Activated T-helper 17 cell treated with anti-CD3 and anti-CD28 coated beads, Interleukin-2, amount 50 U/mL, for 72 hours (primary cell): ENCODE measurements at places on chromosomes 16 and 17. TPM values are rescaled to one million over a fixed set of nuclear protein-coding genes. Genes with fewer than 3 reads are reported as not detected.

DNA sequence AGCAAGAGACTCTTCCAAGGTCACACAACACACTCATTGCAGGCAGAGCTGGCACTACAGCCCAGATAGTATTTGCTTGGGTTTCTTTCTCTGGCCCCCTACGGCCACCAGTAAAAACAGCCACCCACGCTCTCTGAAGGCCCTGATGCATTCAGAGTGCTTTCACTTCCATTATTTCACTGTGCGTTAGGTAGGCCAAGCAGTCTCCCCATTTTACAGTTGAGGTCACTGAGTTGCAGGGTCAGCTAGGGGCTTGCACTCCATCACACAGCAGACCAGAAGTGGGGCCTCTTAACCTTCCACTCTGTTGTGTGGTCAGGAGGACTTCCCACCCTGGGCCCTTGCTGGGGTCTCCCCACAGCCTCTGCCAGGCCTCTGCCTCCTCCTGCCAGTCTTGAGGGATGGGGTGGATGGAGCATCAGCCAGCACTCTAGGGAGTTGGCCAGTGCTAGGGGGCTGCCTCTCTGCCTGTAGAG, 2.5 kb downstream of the TBX21 start:
- peaks cover 12% of the 10 kb centered on the region for H3K4me1 ChIP-seq
- H3K27me3 ChIP-seq = no peaks in the 10 kb centered on the region
- H3K4me3 ChIP-seq = peak overlapping the region; percentile 95
- peak; percentile 47 for ATAC-seq

GRCh38 chr17:38578229-38579082, 27.3 kb downstream of the SRCIN1 start:
- H3K36me3 ChIP-seq = peaks cover 5% of the 10 kb centered on the region
- no peaks in the 10 kb centered on the region for H3K4me1 ChIP-seq
- peaks cover 58% of the 10 kb centered on the region for H3K27me3 ChIP-seq
- no peak overlapping the region for H3K27ac ChIP-seq
- no peak overlapping the region for H3K4me3 ChIP-seq
- peak; percentile 23 for ATAC-seq

DNA sequence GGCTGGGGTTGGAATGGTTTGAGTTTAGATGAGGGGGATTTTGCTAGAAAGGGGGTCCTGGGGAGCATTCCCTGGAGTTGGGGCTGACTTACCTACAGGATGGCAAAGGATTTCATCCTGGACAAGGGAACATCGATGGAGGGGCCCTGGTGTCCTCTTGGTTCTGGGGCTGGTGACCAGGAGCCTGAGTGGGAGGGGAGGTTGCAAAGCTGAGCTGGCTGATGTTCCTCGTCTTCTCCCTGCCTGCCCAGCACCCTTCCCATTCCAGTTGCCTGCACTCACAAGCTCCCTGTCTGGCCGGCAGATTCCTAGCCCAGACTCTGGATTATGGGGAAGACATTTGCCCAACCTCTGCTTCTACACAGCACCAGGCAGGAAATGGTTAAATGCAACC, 37.2 kb downstream of the ITGAE start:
- no peak for ATAC-seq
- H3K4me1 ChIP-seq = peaks cover 41% of the 10 kb centered on the region
- peak overlapping the region; percentile 74 for H3K4me3 ChIP-seq
- H3K27ac ChIP-seq = peak overlapping the region; percentile 92
- H3K36me3 ChIP-seq = peaks cover 6% of the 10 kb centered on the region

GRCh38 chr17:8857919-8858318, 9.6 kb downstream of the PIK3R6 start:
- peak overlapping the region; percentile 85 for H3K27ac ChIP-seq
- peak overlapping the region; percentile 53 for H3K4me3 ChIP-seq
- peak; percentile 72 for ATAC-seq

- H3K36me3 ChIP-seq = no peaks in the 10 kb centered on the region
- H3K27me3 ChIP-seq = peaks cover 4% of the 10 kb centered on the region
- H3K4me1 ChIP-seq = no peaks in the 10 kb centered on the region
- H3K27ac ChIP-seq = no peak overlapping the region
- no peak overlapping the region for H3K4me3 ChIP-seq
Measured at GRCh38 chr17:69820876-69821473, 254.1 kb upstream of the KCNJ16 start.

DNA sequence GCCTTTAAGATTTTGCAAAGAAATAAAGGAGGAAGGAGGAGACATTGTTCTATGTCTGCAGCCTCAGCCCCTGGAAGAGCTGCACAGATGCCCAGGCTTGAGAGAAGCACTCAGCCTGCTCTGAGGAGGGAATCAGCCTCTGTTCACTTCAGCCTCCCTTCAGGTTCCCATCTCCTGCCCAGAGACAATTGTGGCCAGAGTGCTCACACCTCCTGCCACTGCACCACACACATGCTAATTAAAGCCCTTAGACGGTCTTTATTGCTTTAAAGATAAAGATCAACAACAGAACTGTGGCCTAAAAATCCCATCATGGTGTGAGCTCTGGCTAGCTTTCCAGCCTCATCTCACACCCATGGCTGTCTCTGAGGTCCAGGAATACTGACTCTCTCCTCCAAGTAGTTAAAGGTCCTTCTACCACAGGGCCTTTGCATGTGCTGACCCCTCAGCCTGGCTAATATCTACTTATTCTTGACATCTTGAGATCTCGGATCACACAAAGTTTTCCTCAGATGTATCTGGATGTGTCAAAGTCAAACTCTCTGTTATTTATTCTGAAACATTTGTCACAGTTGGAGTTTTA, 33.8 kb downstream of the CHD9NB start:
- ATAC-seq = no peak
- H3K4me3 ChIP-seq = no peak overlapping the region
- peaks cover 2% of the 10 kb centered on the region for H3K4me1 ChIP-seq
- no peaks in the 10 kb centered on the region for H3K36me3 ChIP-seq
- H3K27me3 ChIP-seq = peaks cover 14% of the 10 kb centered on the region

DNA sequence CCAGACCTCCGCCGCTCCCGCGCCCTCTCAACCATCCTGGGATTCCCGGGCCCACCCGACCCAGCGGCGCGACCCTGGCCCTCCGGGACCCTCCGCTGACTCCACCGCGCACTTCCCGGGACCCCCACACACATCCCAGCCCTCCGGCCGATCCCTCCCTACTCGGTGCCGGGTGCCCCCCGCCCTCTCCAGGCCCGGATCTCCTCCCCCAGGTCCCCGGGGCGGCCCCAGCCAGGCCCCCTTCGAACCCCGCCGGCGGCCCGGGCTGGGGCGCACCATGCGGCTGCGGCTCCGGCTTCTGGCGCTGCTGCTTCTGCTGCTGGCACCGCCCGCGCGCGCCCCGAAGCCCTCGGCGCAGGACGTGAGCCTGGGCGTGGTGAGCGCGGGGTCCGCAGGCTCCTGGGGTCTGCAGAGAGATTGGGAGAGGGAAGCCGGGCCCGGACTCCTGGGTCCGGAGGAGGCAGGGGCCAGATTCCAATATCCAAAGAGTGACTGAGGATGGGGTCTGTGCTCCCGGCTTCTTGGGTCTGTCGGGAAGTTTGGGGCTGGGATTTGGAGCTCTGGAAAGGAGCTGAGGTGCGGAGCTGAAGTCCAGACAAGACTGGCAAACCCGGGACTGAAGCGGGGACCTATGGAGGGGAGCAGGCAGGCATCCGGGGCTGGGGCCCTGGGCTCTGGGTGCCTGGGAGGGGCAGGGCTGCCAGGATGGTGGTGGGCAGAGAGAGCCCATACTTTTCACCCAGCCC, 453 bp downstream of the MMP25 start:
- peak; percentile 16 for ATAC-seq
- H3K4me1 ChIP-seq = no peaks in the 10 kb centered on the region
- no peak overlapping the region for H3K27ac ChIP-seq
- peaks cover 22% of the 10 kb centered on the region for H3K27me3 ChIP-seq
- H3K36me3 ChIP-seq = peaks cover 12% of the 10 kb centered on the region

- peaks cover 6% of the 10 kb centered on the region for H3K27me3 ChIP-seq
- H3K27ac ChIP-seq = no peak overlapping the region
- H3K36me3 ChIP-seq = no peaks in the 10 kb centered on the region
Measured at GRCh38 chr16:56102183-56102686, 89.1 kb upstream of the GNAO1 start.

DNA sequence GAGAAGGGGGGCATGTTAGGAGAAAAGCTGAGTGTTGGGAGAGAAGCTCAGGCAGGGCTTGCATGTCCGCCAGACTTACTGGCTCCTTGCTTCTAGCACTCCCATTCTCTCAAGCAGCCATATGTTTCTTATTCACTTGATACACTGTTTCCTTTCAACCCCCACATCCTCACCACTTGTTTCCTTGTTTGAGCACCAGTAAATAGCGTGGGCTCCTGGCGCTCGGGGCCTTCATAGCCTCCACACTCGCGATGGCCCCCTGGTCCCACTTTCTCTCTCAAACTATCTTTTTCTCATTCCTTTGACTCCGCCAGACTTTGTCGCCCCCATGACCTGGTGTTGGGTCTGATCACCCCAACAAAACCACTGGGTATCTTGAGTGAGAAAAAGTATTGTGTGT, 16.6 kb downstream of the ATP5PD start:
- no peaks in the 10 kb centered on the region for H3K27me3 ChIP-seq
- ATAC-seq = no peak
- peaks cover 19% of the 10 kb centered on the region for H3K36me3 ChIP-seq
- peaks cover 32% of the 10 kb centered on the region for H3K4me1 ChIP-seq

- no peaks in the 10 kb centered on the region for H3K36me3 ChIP-seq
- no peak overlapping the region for H3K4me3 ChIP-seq
- H3K27ac ChIP-seq = no peak overlapping the region
- H3K27me3 ChIP-seq = peaks cover 30% of the 10 kb centered on the region
Measured at GRCh38 chr17:15271741-15272140, 6.6 kb upstream of the PMP22 start.

DNA sequence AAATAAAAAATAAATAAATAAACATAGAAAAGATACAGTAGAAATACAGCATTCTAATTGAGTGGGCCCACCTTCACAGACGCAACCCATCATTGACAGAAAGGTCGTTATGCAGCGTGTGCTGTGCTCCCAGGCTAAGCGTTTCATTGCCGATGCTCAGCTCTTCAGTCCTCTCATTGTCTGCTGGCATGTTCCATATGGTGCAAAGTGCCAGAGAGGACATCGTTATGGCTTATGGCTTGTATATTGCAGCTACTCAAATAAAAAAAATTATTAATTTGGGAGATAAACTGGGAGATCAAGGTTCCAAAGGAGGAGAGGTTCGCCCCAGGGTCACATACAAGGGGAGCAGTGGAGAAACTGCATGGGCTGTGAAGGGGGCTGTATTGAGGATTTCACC, 11.3 kb upstream of the UBALD2 start:
- no peaks in the 10 kb centered on the region for H3K36me3 ChIP-seq
- no peak overlapping the region for H3K27ac ChIP-seq
- H3K27me3 ChIP-seq = no peaks in the 10 kb centered on the region
- H3K4me3 ChIP-seq = no peak overlapping the region
- ATAC-seq = no peak

- H3K4me3 ChIP-seq = peak overlapping the region; percentile 57
- peak overlapping the region; percentile 43 for H3K27ac ChIP-seq
- peak; percentile 58 for ATAC-seq
- H3K4me1 ChIP-seq = peaks cover 5% of the 10 kb centered on the region
- peaks cover 21% of the 10 kb centered on the region for H3K36me3 ChIP-seq
Measured at GRCh38 chr17:81393684-81394376, 1.4 kb upstream of the BAHCC1 start.

- H3K36me3 ChIP-seq = no peaks in the 10 kb centered on the region
- H3K4me3 ChIP-seq = peak overlapping the region; percentile 64
- H3K27ac ChIP-seq = peak overlapping the region; percentile 79
- H3K4me1 ChIP-seq = peaks cover 13% of the 10 kb centered on the region
Measured at GRCh38 chr16:53664724-53665345, 38.8 kb downstream of the RPGRIP1L start.

GRCh38 chr16:534135-534534, 6.6 kb downstream of the CAPN15 start:
- no peak for ATAC-seq
- no peaks in the 10 kb centered on the region for H3K27me3 ChIP-seq
- no peaks in the 10 kb centered on the region for H3K4me1 ChIP-seq

DNA sequence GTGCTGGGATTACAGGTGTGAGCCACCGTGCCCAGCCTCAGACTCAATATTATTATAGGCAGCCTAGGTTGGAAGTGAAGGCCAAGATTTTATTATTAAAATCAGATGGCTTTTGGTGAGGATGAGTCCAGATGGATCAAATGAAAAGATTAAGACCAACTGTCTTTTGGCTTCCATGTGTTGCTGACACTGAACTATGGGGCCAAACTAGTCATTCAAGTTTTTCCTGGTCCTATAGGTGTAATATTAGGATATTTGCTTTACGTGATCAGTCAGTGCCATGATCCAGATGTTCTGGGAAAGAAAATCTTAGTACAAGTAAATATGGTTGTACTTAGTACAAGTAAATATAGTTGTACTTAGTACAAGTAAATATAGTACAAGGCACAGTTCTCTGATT, 140.6 kb downstream of the MAP2K6 start:
- no peak for ATAC-seq
- H3K36me3 ChIP-seq = peaks cover 5% of the 10 kb centered on the region
- no peaks in the 10 kb centered on the region for H3K4me1 ChIP-seq
- H3K27ac ChIP-seq = no peak overlapping the region
- no peak overlapping the region for H3K4me3 ChIP-seq
- H3K27me3 ChIP-seq = no peaks in the 10 kb centered on the region

DNA sequence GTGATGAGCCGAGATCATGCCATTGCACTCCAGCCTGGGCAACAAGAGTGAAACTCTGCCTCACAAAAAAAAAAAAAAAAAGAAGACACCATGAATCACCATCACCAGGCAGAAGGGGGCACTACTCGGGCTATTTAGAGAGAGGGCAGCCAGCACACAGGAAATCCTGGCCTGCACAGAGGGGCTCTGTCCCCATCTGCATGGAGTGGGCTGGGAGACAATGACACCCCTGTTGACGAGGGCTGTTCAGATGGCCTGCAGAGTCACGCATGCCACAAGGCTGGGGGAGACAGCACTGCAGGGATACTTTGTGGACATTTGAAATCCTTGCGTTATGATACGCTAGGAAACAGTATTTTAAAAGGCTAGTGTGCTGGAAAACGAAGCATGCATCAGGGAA, 48.3 kb downstream of the CUEDC1 start:
- ATAC-seq = no peak
- no peaks in the 10 kb centered on the region for H3K4me1 ChIP-seq
- no peaks in the 10 kb centered on the region for H3K27me3 ChIP-seq
- H3K4me3 ChIP-seq = no peak overlapping the region
- H3K36me3 ChIP-seq = no peaks in the 10 kb centered on the region

DNA sequence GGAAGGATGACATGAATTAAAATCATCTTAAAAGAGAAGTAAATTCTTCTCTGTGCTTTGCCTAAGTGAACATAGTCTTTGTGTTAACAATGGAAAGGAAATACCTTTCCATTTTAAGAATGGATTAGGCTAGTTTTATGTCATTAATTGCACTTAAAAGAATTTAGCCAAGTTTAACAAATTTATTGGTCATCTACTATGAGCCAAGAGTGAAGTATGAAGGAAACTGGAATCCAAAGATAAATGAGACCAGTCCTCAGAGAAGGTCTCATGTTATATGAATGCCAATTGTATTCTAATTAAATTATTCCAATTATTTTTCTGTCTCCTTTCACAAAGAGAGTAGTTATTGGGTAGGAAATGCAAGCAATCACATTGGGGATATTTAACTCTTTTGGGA, 741.3 kb upstream of the SOX9 start:
- no peaks in the 10 kb centered on the region for H3K4me1 ChIP-seq
- H3K27ac ChIP-seq = no peak overlapping the region
- H3K36me3 ChIP-seq = no peaks in the 10 kb centered on the region
- H3K4me3 ChIP-seq = no peak overlapping the region
- H3K27me3 ChIP-seq = peaks cover 4% of the 10 kb centered on the region

- H3K27ac ChIP-seq = peak within 1 kb of the TSS; percentile 73
- no peak within 1 kb of the TSS for H3K4me3 ChIP-seq
- H3K27me3 ChIP-seq = no peaks in the 10 kb centered on the region
- H3K4me1 ChIP-seq = no peaks in the 10 kb centered on the region
- no peak for ATAC-seq
- H3K36me3 ChIP-seq = no peaks in the 10 kb centered on the region
Measured at GRCh38 chr17:63911041-63911635, at the start of gene CSHL1. TSS of gene CSHL1 (minus strand) at chr17:63911258. CDS start at chr17:63911196, 62 bp downstream.

The TEDC2 gene
- total RNA-seq = 14.8 TPM

The NOG gene
- total RNA-seq = 0.93 TPM

The GLP2R gene
- not detected for total RNA-seq

The INTS2 gene
- total RNA-seq = 34.0 TPM

The CACNG1 gene
- not detected for total RNA-seq

The TNP2 gene
- total RNA-seq = not detected

The CCDC57 gene
- 37.7 TPM for total RNA-seq
